COLO829 (cell line): ENCODE measurements at places on chromosomes 13 and 19.

GRCh38 chr13:42876270-42876714 lies 94.9 kb downstream of the FAM216B start:
- no peak for DNase-seq

DNA sequence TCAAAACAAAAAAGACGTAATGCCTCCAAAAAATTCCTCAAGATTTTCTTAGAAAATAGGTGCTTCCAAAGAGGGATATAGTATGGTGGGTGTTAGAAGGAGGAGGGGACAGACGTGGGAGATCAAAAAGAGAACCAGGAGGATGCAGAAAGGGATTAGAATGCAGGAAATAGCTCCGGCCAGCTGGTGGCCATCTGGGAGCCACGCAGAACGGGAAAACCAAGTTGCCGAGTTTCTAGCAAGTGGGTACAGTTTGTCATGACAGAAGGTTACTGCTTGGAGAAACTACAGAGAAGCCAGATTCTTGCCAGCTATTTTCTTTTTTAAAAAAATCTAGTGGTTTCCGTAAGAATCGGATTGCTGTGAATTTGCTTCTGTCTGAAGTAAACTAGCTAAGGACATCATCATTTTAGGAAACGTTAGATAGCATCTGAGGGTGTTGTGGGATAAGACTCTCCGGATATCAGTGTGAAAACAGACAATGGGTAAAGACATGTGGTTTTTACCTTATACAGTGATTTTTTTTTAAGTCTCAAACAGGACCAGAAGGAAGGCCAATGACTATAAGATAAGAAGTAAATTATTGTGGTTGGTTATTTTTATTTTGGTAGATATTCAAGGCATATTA lies 104.9 kb downstream of the HSPH1 start:
- no peak for DNase-seq

DNA sequence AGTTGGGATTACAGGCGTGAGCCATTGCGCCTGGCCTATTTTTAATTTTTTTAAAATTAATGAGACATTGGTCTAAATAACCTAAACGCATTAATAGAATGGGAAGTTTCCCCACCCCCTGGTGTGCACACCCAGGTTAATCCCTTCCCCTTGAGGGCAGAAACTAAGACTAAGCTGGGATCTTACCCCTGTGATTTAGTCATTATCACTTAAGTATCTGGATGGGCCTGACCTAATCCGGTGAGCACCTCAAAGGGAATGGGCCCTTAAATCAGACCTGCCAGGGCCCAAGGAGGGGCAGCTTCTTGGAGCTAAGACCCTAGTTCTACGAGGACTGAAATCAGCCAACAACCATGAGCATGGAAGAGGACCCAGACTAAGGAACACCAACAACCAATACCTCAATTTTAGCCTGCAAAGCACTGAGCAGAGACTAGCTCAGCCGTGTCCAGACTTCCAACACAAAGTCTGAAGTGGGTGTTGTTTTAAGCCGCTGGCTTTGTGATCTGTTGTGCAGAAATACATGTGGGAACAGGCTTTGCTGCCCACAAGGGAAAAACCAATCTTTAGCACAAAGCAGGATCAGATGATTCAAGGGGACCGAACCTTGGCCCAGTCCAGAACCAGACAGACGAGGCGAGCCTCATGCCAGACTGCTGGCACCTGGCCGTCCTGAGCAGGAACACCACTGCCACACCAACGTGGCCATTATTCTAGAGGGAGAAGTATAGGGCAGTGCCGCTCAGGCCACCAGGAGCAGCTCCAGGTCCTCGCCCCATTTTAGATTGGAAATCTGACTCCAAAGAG lies 7.1 kb downstream of the UBE2S start:
- no peak for DNase-seq

- DNase-seq = no peak
These were observed 41.2 kb upstream of the KLF2 start for GRCh38 chr19:16283210-16284061.

- DNase-seq = no peak
These were observed 26.3 kb upstream of the ZNF83 start for GRCh38 chr19:52664461-52664860.
